Stimulated activated CD8-positive, alpha-beta memory T cell treated with anti-CD3 and anti-CD28 coated beads, Interleukin-2, amount 100 ng/mL, for 1 hour (primary cell): ENCODE measurements at places on chromosomes 7 and 10.

DNA sequence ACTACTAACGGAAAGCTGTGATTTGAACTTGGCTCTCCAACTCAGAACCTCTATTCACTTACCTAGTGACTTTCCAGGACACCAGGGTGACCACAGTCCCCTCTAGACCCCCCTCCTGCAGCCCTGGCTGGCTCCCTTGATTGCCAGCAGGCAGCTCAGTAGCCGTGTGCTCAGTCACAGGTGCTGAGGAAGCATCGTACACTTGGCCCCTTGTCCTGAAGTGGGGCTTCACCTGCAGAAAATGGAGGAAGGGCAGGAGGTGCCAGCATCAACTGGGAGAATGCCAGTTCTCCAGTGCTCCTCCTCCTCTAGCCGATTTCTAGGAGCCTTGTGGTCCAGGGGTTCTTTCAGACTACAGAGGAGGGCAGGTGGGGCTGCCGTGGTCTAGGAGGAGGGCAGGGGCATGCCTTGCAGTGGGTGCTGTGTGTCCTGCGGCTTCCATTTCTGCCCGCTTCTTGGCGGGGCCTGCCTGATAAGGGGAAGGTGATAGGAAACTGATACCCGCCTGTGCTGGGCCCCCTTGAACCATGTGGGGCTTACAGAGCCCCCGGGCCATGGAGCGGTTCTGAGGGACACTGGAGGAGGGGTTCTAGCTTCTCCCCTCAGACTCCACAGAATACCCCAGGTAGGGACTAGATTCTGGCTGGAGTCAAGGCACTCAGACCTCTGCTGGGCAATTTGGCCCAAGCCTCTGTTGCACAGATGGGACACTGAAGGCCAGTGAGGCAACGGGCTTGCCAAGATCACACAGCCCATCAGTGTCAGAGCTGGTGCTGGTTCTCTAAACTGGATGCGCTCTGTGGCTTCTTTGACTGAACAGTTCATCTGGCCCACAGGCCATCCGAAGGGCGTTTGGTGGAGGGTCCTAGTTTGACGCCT is 14.0 kb downstream of the FAM241B start:
- no peak for DNase-seq

GRCh38 chr7:116449441-116449840 is 50.1 kb upstream of the CAV2 start:
- no peak for DNase-seq

DNA sequence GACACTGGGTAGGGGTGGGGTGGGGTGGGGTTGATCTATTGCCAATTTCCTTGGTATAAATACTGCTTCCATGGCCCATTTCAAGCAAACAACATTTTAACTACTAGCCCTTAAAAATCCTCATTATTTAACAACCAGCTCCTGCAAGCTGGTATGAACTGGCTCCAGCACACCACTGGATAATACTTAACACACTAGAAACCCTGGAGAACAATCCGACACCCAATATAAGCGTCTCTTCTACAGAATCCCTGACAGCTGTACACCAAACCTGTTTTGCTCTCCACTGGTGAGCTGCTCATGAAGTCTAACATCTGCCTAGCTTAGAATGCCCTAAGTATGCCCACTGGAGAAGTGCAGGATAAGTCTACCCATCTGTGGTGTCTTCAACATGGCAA is 116.8 kb downstream of the HIPK2 start:
- DNase-seq = no peak

DNA sequence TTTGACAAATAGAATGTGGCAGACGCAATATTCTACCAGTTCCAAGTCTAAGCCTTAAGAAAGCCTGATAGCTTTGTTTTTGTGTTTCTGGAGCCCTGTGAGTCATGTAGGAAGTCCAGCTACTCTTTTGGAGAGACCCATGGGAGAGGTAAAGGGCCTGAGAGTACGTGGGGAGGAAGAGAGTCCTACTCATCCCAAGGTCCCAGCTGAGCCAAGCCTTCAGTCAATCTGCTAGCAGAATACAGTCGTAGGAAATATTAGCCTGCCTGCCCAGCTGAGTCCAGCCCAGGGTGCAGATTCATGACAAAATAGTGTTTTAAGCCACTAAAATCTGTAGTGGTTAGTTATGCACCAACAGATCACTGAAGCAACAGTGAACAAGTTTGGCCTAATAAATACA is 9.0 kb upstream of the GNA12 start:
- no peak for DNase-seq

GRCh38 chr7:105640956-105641810 is 59.9 kb upstream of the EFCAB10 start:
- no peak for DNase-seq

GRCh38 chr10:98472196-98472595 is 25.5 kb upstream of the HPS1 start:
- no peak for DNase-seq

DNA sequence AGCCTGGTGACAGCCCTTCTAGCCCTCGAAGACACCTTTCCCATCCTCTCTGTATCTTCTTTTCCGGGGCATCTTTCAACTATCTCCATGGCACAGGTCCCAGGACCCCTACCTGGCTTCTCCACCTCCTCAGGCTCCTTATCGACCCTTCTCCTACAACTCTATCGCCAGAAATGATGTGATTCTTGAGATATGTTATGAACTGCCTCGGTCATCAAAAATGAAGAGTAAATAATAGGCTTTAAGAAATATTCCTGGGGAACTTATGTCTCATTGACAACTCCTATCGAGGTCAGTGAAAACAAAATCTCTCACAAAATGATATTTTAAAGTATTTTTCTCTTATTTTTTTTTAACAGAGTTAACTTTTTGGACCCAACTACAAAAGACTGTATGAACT is 405.5 kb upstream of the SHH start:
- no peak for DNase-seq

DNA sequence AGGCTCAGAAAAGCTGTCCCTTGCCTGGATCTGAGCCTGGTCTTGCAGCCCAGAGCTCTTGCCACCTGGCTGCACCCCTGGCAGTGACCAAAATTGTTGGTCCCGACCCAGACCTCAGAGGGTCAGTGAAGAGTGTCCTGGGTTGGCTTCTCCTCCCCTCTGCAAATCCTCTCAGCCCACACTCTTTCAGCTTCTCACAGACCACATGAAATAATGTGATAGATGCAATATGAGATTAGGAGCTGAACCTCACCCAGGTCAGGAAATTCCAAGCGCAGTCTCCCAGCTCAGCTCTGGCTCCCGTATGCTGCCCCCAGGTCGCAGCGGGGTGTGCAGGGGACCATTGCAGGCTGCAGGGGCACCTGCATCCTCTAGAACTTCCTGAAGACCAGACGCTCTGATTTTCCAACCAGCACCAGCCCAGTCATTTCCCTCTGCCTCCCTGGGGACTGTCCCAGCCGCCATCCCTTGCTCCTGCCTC is 19.6 kb upstream of the RET start:
- DNase-seq = no peak

- DNase-seq = no peak
Measured at GRCh38 chr10:16857419-16857818, 40.2 kb upstream of the RSU1 start.

- DNase-seq = no peak
Measured at GRCh38 chr10:132510174-132510611, 27.4 kb upstream of the INPP5A start.

DNA sequence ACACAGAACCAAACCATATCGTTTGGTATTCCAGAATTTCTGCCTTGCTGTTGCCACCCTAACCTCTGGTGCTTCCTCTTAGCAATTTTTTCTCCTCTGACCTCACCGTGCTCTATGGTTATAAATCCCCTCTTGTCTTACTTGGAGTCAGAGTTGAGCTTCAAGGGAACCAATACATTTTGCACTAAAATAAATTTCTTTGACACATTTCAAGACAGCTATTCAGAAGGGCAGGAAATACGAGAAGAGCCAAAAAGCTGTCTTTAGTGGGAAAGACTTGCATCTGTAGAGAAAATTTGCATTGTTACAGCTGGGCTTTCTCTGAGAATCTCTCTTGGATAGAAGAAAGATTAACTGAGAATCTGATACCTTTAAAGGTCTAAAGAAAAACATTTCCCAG is 14.5 kb upstream of the AKR1C2 start:
- no peak for DNase-seq

- DNase-seq = no peak
Measured at GRCh38 chr7:28798274-28798673, 159.9 kb downstream of the TRIL start.

DNA sequence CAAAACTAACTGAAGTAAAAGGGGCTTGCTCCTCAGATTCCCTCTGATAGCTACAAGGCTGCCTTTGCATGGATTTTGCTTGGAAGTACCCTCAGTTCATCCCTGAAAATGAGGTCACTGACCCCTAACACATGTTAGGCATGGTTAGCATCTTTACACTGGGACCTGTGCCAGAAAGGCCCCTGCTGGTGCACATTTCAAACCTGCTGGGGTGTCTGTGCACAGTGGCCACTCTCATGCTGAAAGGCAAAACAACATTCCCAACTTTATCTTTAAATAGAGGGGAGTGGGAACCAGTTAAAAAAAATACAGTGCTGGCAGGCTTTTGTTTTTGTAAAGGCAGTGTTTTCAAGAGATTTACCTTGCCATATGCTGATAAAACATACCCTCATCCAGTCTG is 99.1 kb downstream of the ANK3 start:
- DNase-seq = no peak

DNA sequence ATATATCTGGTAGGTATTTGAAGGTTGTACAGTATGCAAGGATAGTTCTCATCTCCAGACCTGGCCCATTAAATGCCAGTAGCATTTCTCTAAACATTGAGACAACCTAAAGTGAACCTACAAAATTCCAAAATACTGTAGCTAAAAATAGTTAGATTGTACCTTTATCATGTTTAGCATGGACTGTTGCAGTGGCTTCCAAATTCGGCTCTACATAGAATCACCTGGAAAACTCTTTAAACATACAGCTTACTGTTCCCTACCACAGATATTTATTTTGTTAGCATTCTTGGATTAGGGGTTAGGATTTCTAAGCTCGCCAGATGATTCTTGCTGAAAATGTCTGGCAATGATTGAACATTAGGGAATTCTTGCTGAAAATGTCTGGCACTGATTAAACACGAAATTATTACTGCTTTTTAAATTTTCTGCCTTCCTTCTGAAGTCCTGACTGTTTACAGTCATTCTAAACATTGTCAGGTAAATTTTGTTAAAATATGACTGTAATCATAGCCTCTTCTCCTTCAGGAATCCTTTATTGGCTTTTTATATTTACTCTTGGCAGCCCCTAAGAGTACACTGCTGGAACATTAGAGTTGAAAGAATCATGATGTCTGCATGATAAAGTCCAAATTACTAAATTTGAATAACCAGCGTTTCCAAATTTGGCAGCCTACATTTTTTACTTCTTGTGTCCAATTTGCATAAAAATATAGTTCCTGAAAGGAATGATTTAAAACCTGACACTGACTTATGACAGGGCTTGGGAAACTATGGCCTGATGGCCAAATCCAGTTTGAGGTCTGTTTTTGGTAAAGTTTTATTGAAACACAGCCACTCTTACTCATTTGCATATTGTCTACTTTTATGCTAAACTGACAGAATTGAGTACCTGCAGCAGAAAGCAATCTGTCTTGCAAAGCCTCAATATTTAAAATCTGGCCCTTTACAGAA is 40.3 kb downstream of the SHOC2 start:
- no peak for DNase-seq

- no peak for DNase-seq
Measured at GRCh38 chr7:46649876-46650275, 728.8 kb upstream of the IGFBP3 start.

DNA sequence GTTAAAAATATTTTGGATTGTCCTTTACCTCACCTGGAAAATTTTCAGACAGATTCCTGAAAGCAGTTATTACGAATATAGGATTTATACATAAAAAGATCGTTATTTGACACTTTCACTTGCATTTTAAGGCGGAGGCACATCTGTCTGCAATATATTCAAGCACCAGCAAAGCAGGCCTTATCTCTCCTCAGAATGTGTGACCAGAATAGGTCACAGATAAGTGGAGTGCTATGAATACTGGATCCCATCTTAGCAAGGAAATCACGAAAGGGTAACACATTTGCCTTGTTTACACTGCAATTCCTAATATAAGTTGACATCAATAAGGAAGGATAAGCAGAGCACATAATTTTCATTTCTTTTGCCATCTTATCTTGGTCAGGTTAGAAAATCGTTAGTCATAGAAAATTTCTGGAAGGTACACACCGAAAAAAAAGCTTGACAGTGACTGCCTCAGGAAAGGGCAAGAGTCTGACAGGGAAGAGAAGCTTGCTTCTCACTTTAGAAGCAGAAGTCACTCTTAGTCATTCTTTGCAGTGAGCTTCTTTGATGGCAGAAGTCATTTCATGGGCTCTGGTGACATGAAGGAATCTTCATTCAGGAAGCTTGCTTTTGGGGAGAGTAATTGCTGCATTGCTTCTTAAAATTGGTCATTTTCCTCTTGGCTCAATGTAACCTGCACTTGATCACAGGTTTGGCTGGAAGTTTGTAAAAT is 98.1 kb upstream of the STK17A start:
- DNase-seq = no peak

DNA sequence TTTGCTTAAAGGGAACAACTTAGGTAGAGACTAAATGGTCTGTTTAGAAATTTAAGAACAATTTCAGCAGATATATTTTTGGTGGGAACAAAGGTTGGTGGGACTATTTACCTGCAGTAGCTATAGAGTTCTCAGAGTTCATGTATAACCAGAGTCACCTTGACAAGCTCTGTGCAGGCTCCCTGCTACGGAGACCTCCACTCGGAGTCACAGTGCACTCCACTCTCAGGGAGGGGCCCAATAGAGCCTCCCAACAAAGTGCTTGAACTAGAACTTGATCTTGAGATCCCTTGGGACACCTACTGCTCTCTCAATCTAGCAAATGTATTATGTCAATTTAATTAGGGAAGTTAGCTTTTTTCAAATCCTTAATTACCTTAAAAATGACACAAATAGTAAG is 2.3 kb downstream of the MYPN start:
- no peak for DNase-seq

DNA sequence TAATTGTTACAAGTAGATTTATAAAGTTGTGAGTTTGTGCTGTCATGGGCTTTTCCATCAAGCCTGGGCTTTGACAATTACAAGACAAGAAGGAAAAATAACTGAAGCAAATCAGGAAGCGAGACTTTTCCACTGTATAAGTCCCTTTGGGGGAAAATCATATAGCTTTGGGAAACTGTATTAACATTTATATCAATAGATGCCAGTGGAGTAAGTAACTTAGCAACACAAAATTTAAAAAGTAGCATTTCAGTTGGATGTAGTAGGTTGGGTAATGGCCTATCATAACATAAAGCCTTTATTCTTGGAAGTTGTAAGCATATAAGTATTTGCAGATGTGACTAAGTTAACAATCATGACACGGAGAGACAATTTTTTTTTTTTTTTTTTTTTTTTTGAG is 931.1 kb downstream of the CNTNAP2 start:
- no peak for DNase-seq

GRCh38 chr10:108452533-108452932 is 1288.0 kb upstream of the SORCS1 start:
- no peak for DNase-seq

DNA sequence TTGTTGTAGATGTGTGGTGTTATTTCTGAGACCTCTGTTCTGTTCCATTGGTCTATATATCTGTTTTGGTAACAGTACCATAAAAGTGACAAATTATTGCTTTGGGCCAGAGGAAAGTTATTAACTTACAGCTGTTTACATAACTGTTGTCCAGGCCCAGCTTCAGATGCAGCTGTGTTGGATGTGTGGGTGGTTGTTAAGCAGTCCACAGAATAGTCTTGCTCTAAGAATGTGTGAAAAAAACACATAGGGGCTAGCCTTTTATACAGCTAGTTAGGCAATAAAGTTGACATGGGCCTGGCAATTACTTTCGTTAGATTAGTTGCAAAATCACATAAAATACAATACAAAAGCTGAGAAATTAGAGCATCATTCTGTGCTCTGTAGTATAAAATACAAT is 31.9 kb downstream of the DLD start:
- DNase-seq = no peak
